ENCODE measurements at places on chromosomes 16 and 17.

GRCh38 chr17:83180996-83181481 lies 101.6 kb downstream of the METRNL start:
- no peak for DNase-seq

- no peak for DNase-seq
Observed at GRCh38 chr16:11211977-11212797, 43.8 kb downstream of the SOCS1 start.

- DNase-seq: no peak
Observed at GRCh38 chr17:17071531-17072360, 29.5 kb downstream of the MPRIP start.

GRCh38 chr17:82780971-82781893 lies 29.4 kb downstream of the TBCD start:
- no peak for DNase-seq

GRCh38 chr16:8474587-8474986 lies 115.7 kb downstream of the TMEM114 start:
- no peak for DNase-seq

- DNase-seq: peak; percentile 15
Observed at GRCh38 chr16:70526403-70526802, 2.8 kb downstream of the SF3B3 start.

DNA sequence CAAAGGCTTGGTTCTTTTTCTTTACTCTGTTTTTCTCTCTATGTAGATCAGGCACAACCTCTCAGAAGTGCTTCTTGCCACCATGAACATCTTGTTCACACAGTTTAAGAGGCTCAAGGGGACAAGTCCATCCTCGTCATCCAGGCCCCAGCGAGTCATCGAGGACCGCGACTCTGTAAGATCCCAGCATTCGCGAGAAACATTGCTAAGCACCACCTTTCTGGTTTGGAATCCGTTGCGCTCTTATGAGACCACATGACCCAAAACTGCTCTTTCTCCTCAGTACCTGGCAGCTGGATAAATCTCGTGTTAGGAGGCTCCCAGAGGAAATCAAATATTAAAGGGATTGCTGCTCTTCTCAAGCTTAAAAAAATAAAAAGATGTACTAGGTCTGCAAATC lies 23.3 kb upstream of the SLC12A3 start:
- no peak for DNase-seq

DNA sequence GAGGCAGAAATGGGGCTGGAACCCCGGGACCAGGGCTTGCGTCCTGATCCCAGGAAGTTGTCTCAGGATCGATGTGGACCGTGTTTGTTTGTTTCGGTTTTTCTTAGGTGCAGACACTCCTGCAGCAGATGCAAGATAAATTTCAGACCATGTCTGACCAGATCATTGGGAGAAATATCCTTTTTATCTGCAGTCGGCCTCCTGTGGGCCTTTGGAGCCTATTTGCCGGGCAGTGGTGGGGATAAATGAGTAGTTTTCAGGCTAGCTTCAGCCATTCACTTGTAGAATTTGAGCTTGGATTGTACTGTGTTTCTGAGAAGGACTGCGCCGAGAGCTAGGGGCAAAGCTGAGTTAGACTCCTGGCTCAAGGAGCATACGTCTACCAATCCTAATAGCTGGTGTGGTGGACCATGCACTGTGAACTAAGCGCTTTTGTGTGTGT lies 816 bp downstream of the HSBP1 start:
- DNase-seq: no peak

DNA sequence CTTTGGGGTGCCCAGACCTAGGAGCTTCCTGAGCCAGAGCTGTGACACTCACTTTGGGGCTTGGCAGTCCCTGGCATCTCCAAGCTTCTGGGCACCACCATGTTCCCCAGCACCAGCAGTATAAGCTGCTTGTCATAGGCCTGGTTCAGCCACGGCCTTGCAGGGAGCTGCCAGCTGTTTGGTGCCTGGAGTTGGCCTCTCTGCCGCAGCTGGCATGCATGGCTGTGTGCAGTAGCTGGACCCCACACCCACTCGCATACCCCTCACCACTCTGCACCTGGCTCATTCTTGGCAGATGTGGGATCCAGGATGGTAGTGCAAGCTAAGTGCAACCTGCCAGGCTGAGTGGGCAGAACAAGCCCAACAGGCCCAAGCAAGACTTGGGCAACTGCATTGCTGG lies 73.4 kb upstream of the BRD7 start:
- no peak for DNase-seq

GRCh38 chr17:73586275-73586832 lies 57.9 kb downstream of the SDK2 start:
- DNase-seq: no peak

DNA sequence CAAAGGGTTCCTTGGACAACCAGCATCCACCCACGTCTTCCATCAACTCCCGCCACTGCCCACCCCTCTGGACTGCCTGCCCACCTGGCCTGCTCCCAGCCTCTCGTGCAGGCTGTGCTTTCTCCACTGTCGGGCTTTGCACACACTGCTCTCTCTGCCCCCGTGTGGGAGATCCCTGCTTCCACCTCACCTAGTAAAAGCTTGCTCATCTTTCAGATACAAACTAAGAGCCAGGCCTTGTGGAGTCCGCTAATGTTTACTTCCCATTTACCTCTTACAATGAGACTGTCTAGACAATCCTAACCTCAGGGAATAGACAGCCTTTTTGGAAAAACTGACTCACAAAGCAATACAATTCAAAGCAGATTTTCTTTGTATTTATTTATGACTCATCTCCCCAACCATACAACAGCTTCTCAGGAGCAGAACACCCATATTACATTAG lies 67.6 kb downstream of the USP31 start:
- peak; percentile 66 for DNase-seq

DNA sequence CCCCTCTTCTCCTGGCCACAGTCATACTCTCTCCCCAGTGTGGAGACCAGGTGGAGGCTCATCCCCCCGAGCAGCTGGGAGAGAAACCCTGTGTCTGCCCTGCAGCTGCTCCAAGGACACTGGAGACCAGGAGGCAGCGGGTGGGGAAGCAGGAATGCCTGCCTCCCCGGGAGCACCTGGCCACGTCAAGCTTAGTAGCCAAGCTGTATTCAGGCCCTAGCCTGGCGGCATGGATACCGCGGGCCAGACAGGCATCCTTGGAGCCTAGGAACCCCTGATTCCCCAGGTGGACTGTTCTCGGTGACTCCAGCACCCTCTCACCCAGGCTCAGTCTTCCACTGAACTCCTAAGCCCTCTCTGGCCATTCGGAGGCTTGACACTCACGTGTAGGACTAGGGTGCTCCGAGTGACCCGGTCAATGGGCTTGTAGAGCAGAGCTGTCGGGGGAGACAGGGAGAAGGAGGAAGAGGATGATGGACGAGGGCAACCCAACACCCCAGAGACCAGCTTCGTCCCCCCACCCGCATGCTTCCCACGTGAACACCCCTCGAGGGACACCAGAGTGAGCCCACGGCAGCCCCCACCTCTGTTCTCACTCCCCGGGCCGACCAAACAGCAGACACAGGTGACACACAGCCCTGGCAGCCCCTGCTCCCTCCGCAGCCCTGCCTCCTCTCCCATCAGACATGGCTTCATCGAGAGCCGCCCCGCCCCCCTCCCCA lies 76.5 kb downstream of the TIMM22 start:
- no peak for DNase-seq

DNA sequence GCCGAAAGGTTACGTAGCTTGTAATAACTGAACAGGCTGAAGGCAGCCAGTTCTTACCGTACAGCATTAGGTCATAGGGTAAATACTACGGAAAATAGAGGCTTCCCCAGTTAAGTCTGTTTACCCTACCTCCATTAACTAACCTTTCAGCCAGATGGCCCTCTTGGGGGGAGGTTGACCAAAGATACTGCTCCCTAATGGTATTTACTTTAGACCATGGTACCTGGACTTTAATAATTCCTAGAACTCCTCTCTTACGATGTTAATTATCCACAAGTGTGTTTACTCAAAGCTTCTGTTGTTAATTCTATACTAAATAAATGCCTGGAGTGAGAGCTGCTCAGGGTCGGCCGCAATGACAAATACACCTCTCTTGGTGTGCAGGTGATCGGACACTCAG lies 9.8 kb upstream of the ADAT1 start:
- no peak for DNase-seq

GRCh38 chr16:69436896-69437295 lies 12.5 kb downstream of the CYB5B start:
- no peak for DNase-seq

DNA sequence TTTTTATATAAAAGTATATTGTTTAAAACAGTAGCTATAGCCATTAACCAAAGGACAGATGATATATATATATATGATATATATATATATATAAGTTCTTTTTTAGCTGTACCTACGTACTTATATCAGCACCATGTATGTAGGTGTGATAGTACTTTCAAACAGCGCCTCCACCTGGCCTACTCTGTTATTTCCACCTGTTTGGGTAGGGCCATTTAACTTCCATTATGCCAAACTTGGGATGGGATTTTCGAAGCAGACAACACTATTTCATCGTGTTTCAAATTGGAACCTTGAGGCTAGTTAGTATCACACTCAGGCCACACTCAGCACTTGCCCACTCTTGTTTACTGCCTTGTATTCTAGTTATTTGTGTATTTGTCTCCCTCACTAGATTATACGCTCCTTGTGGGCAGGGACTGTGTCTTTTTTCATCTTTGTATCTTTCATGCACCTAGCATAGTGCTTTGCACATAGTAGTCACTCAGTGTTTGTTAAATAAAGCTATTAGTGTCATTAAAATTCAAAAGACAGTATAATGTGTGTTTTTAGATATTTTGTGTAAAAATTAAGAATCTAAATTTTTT lies 11.8 kb upstream of the CLTC start:
- no peak for DNase-seq
